ENCODE measurements at places on chromosomes 4 and X. TPM values are rescaled to one million over a fixed set of nuclear protein-coding genes. Genes with fewer than 3 reads are reported as not detected.

DNA sequence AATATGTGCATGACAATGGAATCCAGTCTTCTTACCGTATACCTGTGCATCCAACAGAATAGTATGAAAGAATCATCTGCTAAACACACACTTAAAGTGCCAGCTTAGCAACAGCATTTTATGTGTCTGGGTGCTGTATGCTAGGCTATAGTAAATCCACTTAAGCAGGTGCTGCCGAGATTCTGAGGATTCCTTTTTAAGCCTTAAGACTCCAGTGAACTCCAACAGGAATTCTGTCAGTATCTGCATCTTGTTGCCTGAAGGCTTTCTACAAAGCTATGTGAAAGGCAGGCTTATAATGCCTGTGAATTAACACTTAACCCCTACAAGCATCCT is 1076.4 kb upstream of the PABPC4L start:
- no peak for DNase-seq

- no peak for DNase-seq
These were observed 54.1 kb downstream of the SYTL5 start for GRCh38 chrX:38060331-38060878.

DNA sequence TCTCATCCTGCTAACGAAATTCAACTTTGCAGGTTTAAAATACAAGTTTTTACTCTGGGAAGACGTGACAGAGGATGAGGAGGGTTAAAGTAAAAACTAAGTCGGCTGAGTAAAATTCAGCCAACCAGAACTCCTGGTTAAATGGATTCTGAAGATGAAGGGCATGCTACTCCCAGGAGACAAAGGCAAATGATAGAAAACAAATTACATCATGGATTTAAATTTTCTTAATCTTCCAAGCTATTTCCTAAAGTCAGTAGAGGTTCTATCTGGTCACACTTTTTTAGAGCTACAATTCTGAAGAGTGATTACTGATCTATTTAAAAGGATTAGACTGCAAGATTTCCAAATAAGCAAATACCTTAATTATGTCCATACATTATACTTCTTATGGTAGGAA is 47.9 kb downstream of the ZNF827 start:
- no peak for DNase-seq

- DNase-seq: no peak
These were observed 38.2 kb downstream of the ETDC start for GRCh38 chrX:135347381-135348016.

Gene F8
- polyA plus RNA-seq: 12.2 TPM

GRCh38 chr4:163701916-163702315 is 207.4 kb downstream of the TMA16 start:
- DNase-seq: no peak

Gene USP9X
- polyA plus RNA-seq: 75.1 TPM

Gene TMEM187
- polyA plus RNA-seq: 5.3 TPM

- DNase-seq: no peak
These were observed 50.2 kb upstream of the TADA2B start for GRCh38 chr4:6992728-6993677.

GRCh38 chrX:14775416-14775815 is 97.5 kb downstream of the FANCB start:
- peak; percentile 9 for DNase-seq

DNA sequence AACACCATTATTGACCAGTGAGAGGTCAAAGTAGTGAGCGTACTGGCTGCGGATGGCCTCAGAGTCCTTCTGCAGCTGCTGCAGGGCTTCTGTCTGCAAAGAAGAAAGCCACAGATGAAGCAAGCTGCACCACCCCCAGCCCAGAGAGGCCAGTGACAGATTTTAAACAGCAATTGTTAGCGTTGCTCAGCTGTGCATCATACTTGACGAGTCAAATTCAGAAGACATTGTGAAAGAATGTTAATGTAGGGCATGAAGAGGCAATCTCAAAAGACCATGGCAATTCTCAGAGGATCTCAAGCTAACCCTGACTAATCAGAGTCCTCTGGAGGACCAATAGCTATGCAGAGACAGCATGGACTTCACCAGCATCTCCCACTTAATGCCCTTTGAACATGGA is 16.6 kb downstream of the DKC1 start:
- no peak for DNase-seq

- DNase-seq: no peak
These were observed 269.0 kb downstream of the ADGRA3 start for GRCh38 chr4:22246847-22247246.

DNA sequence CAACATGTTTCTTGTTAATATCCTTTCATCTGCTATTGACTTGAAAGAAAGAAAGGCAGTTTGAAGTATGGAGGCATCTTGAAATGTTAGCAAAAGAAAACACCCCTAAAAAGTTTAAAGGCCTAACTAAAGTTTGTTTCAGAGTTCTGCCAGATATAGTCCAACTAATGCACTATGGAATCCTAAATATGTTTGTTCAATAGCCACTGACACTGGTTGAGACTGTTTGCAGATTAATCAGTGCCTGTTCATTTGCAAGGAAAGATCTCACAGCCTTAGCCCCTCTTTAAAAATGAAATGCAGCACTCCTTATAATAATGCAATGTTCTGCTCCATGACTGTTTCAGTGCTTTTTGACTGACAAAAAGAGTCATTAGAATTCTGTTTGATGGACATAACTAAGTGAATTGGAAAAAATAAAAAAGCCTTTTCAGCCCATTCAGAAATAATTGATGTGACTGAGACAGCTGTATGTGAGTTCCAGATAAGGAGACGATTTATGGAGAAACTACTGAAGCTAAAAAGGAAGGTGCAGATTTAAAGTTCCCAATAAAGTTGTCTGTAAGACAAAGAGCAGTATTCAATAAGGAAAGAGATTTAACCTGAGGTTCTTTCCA is 192.0 kb downstream of the PCDH7 start:
- no peak for DNase-seq

GRCh38 chr4:84479663-84480062 is 19.4 kb downstream of the NKX6-1 start:
- no peak for DNase-seq

Gene UGT2A1
- 4.9 TPM for polyA plus RNA-seq

Gene SLC6A14
- 0.17 TPM for polyA plus RNA-seq

GRCh38 chr4:15186806-15187205 is 184.5 kb downstream of the CPEB2 start:
- no peak for DNase-seq

Gene EVC2
- 9.2 TPM for polyA plus RNA-seq

GRCh38 chr4:187276736-187277408 is 553.2 kb upstream of the FAT1 start:
- DNase-seq: no peak

DNA sequence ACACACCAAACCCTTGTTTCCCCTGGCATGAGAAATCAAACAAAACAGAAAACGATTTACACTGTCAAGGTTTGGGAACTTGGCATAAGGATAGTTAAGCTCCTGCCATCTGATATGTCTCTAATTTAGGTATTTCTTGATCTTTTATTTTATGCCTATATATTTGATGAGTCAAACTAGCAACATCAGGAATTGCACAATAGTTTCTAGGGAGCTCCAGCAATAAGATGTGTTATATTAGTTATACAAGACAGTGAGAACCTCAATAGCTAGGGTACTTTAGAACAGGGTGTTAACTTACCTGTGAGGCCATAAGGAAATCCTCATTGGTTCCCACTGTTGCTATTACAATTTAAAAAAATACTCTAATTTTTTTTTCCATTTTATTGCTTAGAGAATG is 474.2 kb downstream of the GBA3 start:
- no peak for DNase-seq

- DNase-seq: no peak
These were observed 194.7 kb upstream of the TLL1 start for GRCh38 chr4:165678236-165678935.

Gene LIAS
- polyA plus RNA-seq: 23.4 TPM

DNA sequence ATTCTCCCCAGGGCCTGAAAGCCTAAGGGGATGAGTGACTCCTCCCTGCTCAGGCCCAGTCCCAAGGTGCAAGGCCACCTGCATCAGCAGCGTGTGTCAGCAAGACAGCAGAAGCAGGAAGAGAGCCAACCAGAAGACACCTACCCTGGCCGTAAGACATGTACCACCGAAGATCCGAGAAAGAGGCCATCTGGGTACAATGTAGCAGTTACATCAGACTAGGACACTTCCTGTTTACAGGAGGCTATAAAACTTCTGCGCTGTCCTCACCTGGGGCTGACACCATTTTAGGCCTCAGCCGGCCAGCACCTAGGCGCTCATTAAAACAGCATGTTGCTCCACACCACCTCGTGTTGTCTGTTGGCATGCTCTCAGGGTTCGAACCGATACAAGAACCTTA is 19.1 kb upstream of the HERC6 start:
- no peak for DNase-seq

DNA sequence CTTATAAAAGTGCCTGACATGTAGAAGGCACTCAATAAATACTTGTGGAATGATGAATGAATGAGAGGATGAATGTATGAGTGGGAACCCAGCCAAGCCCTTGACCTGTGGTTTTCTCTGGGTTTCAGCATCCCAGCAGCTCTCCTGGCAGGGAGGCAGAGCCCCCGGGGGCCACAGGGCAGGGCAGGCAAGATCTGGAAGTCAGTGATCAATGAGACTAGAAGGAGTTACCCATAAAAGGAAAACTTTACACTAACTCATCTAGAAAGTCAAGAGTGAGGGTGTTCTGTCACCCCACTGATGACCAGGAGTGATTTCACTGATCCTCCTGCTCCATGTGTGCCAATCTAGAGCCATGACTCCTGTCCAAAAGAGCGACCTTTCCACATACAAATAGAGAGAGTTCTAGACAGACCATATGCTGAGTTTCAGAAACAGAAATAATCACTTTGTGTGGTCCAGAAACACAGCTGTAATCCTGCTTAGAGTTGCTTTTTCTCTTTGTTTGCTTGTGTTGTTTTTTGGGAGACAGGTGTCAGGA is 37.4 kb downstream of the MGARP start:
- no peak for DNase-seq

Measured in renal cortex interstitium (tissue), 15 donors.